GM20000 (cell line): ENCODE measurements at places on chromosomes 6 and 20.

DNA sequence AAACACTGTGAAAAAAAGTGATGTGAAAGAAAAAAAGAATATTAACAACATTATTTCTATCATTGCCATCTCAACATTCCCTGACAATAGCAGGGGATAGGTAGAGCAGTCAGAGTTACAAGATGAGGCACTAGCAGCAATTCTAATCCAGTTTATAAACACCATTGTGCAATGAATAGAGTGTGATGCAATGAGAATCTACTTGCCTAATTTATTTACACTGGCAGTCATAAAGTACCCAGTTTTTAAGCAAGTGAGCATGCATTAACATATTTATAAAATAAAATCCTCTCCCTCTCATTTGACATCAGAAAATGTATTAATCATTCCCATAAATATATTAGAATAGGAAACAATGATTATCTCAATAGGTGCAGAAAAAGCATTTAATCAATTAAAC, 2.5 kb upstream of the MANEA start:
- DNase-seq: no peak

DNA sequence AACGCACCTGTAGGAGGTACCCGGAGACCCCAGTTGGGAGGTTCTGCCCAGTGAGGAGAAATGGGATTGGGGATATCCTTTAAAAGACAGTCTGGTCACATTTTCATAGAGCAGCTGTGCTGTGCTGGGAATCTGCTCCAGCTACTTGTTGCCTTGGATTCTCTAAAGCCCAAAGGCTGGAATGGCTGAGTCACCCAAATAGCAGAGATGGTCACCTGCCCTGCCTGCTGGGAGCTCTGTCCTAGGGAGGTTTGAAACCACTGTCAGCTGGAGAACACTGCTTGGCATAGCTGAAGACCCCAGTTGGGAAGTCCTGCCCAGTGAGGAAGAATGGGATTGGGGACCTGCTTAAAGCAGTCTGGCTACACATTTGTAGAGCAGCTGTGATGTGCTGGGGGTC, 34.8 kb upstream of the TFB1M start:
- no peak for DNase-seq

GRCh38 chr6:291204-291696, 1.0 kb upstream of the DUSP22 start:
- DNase-seq: peak; percentile 59

DNA sequence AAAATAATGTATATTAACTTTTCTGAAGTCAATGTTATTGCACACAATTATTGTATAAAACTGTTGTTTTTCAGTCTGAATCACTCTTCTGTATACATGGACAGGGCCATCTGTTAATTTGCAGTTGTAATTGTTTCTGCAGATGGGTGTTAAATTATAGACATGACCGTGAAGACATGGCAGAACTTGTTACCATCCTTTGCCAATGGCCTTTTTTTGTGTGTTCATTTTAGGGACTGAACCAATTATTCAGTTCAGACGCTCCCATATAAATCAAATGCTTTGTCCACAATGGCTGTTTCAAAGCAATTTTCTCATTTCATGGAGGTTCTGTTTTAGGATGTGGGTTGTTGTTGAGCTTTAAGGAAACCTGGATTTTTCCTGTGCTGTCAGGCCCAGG, 533.7 kb downstream of the DOK5 start:
- DNase-seq: no peak

DNA sequence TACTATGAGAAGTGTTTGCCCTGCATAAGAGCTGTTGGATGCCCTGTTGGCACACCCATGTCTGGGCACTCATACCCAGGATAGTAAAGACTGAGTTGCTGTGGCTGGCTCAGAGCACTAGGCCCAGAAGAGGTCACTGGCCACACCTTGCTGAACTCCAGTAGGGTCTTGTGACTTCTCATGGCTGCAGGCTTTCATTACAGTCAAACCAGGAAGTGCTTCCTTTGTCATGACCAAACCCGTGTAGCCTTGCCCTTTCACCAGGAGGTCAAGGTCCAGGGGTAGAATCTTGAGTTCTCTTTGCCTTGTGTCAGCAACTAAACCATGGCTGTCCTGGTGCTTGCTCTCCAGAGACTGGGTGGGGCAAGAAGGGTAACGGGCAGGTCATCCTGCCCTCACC, 49.5 kb downstream of the CD164 start:
- peak; percentile 23 for DNase-seq

DNA sequence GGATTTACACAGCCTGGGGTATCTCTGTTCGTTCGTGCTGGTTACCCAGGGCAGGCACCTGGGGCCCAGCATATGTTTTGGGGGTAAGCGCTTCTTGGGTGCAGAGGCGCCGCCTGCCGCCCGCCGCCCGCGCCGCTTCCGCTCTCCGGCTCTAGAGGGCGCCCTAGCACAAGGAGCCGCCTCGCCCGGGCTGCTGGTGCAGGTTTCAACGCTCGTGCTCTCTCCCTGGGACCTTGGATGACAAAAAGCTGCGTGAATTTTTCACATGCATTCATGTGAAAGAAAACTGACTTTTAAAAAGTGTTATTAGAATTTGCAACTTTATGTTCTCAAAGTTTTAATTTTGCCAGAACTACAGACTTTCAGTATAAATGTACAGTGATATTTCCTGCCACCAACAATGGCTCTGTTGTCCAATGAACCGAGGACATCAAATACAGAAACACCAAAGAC, 32.5 kb downstream of the PRR18 start:
- peak; percentile 81 for DNase-seq

- no peak for DNase-seq
Measured at GRCh38 chr6:69129046-69129445, 494.0 kb downstream of the ADGRB3 start.

GRCh38 chr6:55937951-55938690, 62.7 kb upstream of the BMP5 start:
- no peak for DNase-seq

DNA sequence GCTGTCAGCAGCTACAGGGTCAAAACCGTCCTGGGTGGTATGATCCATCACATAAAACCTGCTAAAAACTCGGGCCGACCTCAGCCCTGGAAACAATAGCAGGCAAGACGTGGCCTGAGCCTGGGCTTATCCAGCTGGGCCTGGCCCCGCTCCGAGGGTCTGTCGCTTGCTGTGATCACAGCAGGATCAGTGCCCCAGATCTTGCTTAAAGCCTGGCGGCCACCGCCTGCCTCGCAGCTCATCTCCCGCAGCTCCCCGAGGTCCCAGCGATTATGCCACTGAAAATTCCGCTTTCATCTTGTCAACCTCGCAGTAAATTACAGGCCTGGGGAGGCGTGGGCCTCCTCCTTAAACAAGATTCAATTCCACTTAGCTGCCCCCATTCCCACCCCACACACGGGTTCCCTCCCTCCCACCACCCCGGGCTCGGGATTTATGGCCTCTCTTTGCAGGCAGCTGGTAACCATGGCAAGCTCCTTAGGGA, 40.1 kb downstream of the CDH22 start:
- no peak for DNase-seq

DNA sequence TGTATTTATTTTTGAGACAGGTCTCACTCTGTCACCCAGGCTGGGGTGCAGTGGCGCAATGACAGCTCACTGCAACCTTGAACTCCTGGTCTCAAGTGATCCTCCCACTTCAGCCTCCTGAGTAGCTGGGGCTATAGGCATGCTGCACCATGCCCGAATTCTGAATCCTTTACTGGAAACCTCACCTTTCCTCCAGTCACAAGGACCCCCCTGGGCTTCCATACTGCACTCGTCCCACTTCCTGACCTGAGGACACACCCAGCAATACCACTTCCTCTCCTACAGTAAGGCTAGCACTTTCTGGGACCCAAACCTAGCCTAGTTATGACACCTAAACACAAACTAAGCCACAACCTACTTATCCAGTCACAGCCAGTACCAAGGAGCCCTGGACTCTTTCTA, 68.2 kb downstream of the FAM217A start:
- DNase-seq: no peak

DNA sequence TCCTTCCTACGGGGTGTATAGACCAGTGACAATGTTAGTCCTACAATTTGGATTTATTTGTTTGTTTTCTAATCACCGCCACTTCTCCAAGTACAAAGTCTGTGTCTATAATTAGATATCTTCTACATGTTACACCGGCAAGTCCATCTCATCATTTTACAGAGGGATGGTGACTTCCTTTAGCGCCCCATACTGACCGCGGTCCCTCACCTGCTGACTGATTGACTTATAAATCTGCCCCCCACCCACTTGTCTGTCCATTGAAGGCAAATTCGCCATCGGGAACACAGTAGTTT, 8.9 kb upstream of the NR2E1 start:
- peak; percentile 25 for DNase-seq

DNA sequence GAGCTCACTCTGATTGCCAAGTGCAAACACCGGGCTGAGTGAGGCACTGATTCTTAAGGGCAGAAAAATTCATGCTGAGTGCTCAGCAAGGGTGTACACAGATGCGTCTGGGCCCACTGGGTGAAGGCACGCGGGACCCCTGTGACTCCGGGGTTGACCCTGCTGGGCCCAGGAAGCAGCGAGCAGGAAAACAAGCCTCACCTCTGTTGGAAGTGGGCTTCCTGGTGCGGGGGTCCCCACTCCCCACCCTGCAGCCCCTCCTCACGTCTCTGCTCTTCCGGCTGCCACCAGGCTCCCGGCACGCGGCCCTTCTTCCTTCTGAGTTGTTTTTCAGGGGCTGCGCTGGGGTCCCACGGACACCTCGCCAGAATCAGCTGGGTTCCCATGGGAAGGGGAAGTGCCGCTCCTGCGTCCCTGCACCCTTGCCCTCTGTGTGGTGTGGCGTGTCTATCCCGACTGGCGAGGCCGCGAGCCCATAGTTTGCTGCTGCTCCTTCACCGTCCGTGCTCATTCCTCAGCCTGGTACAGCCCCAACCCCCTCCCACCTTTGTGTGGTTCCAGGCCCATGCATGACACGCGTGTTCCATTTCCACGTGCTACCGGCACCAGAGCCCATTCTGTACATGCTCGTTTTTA, 80.6 kb upstream of the BHLHE23 start:
- DNase-seq: no peak

- DNase-seq: peak; percentile 20
Measured at GRCh38 chr6:28543651-28544610, 18.2 kb downstream of the GPX5 start.

DNA sequence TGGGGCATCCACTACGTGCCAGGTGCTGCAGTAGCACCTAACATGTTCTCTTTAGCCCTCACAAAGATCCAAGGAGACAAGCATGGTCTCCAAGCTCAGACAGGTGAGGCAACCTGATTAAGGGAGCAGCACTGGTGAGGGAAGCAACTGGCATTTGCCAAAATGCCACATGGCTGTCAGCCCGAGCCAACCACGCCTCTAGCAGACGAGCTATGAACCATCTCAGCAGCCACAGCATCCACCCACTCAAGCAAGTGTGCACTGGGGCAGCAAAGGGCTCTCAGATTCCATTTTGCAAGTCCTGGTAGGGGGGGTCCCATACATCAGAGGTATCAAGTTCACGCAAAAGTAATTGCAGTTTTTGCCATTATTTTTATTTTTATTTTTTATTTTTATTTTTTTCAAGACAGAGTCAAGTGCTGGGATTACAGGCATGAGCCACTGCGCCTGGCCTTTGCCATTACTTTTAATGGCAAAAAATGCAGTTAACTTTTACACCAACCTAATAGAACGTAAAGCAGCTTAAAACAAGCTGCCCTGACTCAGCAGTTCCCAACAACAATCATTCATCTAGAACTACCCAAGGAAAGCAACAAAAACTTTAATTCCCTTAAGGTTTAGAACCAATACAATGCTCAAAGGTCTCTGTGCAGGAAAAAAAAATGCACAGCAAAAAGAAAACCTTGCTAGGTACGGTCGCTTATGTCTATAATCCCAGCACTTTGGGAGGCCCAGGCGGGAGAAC, 36.3 kb upstream of the SPDEF start:
- DNase-seq: no peak

- DNase-seq: no peak
Measured at GRCh38 chr20:58088625-58089024, 139.8 kb downstream of the ANKRD60 start.

GRCh38 chr6:138005846-138006245, 101.4 kb downstream of the PERP start:
- DNase-seq: peak; percentile 15

- DNase-seq: peak; percentile 70
Measured at GRCh38 chr20:10447028-10447427, 11.9 kb downstream of the SLX4IP start.

DNA sequence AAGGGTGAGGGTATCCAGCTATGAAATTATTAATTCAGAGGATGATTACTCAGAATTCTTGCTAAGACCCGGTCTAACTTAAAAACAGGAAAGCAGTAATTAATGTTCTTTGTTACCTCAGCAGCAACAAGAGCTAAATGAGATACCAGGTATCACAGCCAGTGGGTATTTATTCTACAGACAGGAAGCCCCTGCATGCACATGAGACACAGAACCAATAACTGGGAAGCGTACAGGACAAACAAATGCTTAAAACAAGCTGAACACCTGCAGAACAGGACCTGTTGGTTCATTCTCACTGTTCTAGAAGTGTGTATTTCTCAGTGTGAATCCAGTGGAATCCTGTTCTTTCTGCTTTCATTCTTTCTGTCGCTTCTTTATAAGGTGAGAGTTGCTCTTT, 30.9 kb downstream of the SCML4 start:
- no peak for DNase-seq

GRCh38 chr6:37982317-37982716, 162.8 kb downstream of the ZFAND3 start:
- no peak for DNase-seq

DNA sequence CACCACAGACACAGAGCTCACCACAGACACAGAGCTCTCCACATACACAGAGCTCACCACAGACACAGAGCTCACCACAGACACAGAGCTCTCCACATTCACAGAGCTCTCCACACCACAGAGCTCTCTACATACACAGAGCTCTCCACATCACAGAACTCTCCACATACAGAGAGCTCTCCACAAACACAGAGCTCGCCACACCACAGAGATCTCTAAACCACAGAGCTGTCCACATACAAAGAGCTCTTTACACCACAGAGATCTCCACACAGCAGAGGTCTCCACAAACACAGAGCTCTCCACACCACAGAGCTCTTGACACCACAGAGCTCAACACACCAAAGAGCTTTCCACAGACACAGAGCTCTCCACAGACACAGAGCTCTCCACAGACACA, 55.8 kb downstream of the ERMARD start:
- DNase-seq: no peak

DNA sequence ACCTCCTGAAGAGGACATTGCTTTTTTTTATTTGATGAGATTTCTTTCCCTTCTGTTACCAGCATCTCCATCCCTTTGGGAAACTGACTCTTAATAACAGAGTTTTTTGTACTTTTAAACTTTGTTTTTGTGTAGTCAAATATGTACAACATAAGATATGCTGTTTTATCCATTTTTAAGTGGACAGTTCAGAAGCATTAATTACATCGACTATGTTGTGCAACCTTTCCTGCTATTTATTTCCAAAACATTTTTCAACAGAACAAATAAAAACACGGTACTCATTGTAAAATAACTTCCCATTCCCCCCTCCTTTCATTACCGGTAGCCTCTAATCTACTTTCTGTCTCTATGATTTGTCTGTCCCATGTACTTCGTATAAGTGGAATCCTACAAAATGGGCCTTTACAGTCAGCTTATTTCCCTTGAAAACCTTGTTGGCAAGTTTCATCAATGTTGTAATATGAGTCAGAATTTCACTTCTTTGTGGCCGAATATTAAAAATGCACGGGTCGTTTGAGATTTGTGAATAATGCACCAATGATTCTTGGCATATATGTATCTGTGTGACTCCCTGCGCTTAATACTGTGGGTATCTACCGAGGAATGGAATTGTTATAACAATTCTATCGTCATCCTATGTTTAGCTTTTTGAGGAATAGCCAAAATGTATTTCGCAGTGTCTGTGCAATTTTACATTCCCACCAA, 11.1 kb upstream of the RIPK1 start:
- no peak for DNase-seq

GRCh38 chr6:69937402-69938136, 71.2 kb downstream of the COL19A1 start:
- DNase-seq: no peak

GRCh38 chr6:68126089-68126749, 508.9 kb upstream of the ADGRB3 start:
- peak; percentile 26 for DNase-seq
